ENCODE measurements at places on chromosomes 6 and 20. TPM values are rescaled to one million over a fixed set of nuclear protein-coding genes. Genes with fewer than 3 reads are reported as not detected.

DNA sequence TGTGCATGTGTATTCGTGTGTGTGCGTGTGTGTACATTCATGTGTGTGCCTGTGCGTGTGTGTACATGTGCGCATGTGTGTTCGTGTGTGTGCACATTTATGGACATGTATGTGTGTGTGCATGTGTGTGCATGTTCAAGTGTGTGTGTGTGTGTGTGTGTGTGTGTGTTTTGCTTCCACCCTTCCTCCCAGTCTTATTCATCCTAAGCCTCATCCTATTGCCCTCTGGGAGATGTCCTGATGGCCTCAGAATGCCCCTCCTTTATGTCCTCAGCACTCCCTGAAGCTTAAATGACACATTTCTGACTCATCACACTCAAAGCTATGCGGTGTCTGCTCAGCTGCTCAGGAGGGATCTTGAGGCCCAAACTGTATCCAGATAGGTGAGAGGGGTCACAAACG is 76.6 kb upstream of the CCDC167 start:
- DNase-seq: peak; percentile 81
- H3K36me3 ChIP-seq: no peaks in the 10 kb centered on the region
- H3K27ac ChIP-seq: peak overlapping the region; percentile 20
- no peaks in the 10 kb centered on the region for H3K27me3 ChIP-seq
- H3K4me1 ChIP-seq: peaks cover 19% of the 10 kb centered on the region

DNA sequence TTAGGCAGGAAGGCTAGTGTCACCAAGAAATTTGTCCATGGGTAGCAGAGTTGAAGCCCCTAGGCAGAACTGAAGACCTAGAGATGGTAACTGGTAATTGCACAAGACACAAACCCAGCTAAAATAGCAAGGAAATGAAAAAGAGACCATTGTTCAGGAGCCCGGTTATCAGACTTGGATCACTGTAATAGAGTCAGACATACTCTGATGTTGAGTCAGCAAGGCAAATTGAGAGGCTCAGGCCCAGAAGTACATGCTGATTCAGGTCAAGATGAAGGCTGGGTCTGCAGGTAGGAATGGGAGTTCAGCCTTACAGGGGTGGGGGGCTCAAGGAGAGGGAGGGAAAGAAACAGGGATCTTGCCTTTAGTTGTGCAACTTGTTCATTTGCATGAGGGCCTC is 6.5 kb upstream of the TMEM242 start:
- H3K36me3 ChIP-seq: no peaks in the 10 kb centered on the region
- peak overlapping the region; percentile 37 for H3K27ac ChIP-seq
- H3K4me3 ChIP-seq: no peak overlapping the region
- DNase-seq: peak; percentile 62

DNA sequence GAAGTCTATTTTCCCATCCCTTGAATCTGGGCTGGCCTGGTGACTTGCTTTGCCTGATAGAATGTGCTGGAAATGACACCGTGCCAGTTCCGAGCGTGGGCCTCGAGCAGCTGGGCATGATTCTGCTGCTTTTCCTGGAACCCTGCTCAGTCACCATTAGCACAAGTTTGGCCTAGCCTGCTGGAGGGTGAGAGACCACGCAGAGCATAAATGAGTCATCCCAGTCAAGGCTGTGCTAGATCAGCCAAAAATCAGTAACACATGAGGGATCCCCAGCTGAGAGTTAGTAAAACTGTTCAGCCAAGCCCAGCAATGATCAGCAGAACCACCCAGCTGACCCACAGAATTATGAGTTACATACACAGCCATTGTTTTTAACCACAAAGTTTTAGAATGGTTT is 74.8 kb upstream of the TOP1 start:
- H3K27ac ChIP-seq: no peak overlapping the region
- H3K27me3 ChIP-seq: no peaks in the 10 kb centered on the region
- peaks cover 6% of the 10 kb centered on the region for H3K4me1 ChIP-seq

DNA sequence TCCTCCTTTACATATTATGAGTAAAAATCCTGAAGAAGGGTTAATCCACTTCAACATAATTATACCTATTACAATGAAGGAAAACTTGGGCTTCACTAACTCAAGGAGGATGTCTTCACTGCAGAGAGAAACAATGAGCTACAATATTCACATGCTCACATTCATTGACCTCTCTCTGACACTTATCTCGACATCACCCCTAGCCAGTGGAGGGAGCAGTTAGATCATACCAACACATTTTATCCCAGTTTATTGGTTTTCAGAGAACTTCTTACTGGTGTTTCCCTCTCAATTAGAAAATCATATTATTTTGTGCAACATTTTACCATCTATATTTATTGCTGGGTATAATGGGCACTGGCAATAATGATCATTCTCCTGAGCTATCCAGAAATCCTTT is 646.5 kb downstream of the TENT5A start:
- no peak overlapping the region for H3K27ac ChIP-seq
- no peaks in the 10 kb centered on the region for H3K36me3 ChIP-seq
- no peaks in the 10 kb centered on the region for H3K27me3 ChIP-seq
- no peaks in the 10 kb centered on the region for H3K4me1 ChIP-seq
- H3K4me3 ChIP-seq: no peak overlapping the region

Gene STMND1
- total RNA-seq: not detected

Gene MOG
- total RNA-seq: not detected
